ENCODE measurements at places on chromosomes 11 and 22.

DNA sequence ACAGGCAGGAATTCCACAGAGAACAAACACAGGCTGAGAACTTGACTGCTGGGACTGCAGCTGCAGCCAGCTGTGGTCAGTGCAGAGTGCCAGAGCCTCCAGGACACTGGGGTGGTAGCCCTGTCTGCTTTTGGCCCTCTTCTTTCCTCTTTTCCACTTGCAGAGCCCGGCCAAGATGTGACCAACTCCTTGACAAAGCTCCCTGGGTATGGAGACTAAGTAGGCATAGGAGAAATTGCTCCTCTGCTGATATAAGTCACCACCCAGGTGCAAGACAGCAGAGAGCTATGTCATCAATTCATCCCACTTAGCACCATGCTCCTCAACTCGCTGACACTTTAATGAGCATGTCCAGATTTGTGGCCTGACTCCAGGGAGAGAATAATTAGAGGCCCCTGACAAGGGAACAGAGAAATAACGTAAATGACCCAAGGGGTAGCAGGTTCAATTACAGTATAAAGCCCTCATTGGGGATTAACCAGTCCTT, 369.4 kb upstream of the B3GAT1 start:
- DNase-seq, result no peak

GRCh38 chr11:74730571-74731260, 510 bp downstream of the CHRDL2 start:
- DNase-seq, result no peak

- DNase-seq, result no peak
Measured at GRCh38 chr11:61297746-61298145, 2.6 kb upstream of the VWCE start.

- DNase-seq, result no peak
Measured at GRCh38 chr11:109984634-109985289, 108.4 kb upstream of the ZC3H12C start.
